Mesothelial cell of epicardium (in vitro differentiated cells): ENCODE measurements at places on chromosomes 1 and 21. TPM values are rescaled to one million over a fixed set of nuclear protein-coding genes. Genes with fewer than 3 reads are reported as not detected.

ARMH1 gene
- total RNA-seq = 14.9 to 19.1 TPM (median 17.9 TPM) in 3 replicates

MTFR1L gene
- 74.3 to 76.6 TPM (median 74.7 TPM) in 3 replicates for total RNA-seq

RPTN gene
- not detected in 3 replicates for total RNA-seq

ZNF648 gene
- total RNA-seq = 0.09 to 0.23 TPM (median 0.18 TPM) in 3 replicates

MIB2 gene
- 110 to 117 TPM (median 112 TPM) in 3 replicates for total RNA-seq
